WTC11 (cell line): ENCODE measurements at places on chromosomes 6 and 20. TPM values are rescaled to one million over a fixed set of nuclear protein-coding genes. Genes with fewer than 3 reads are reported as not detected.

DNA sequence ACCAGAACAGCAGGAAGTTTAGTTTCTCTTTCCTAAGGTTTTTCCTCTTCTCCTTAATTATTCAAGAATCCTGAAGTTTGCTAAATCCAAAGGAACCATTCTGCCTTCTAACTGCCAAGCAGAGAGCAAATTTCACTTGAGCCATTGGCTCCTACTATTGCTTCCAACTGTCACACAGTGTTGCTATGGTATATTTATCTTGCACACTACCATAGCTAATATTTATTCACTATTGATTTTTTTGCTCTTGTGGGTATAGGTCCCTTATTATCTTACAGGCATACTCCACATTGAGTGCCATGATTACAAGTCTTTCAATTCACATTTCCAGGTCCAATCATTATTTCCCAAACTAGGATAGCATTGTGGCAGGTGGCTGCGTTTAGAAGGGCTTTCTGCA lies 266.7 kb upstream of the FLRT3 start:
- H3K4me3 ChIP-seq, result no peak overlapping the region
- H3K27me3 ChIP-seq, result no peaks in the 10 kb centered on the region
- no peaks in the 10 kb centered on the region for H3K36me3 ChIP-seq
- H3K4me1 ChIP-seq, result 0 out of 2 replicates have a peak, but pooled peaks cover 2% of the 10 kb centered on the region

DNA sequence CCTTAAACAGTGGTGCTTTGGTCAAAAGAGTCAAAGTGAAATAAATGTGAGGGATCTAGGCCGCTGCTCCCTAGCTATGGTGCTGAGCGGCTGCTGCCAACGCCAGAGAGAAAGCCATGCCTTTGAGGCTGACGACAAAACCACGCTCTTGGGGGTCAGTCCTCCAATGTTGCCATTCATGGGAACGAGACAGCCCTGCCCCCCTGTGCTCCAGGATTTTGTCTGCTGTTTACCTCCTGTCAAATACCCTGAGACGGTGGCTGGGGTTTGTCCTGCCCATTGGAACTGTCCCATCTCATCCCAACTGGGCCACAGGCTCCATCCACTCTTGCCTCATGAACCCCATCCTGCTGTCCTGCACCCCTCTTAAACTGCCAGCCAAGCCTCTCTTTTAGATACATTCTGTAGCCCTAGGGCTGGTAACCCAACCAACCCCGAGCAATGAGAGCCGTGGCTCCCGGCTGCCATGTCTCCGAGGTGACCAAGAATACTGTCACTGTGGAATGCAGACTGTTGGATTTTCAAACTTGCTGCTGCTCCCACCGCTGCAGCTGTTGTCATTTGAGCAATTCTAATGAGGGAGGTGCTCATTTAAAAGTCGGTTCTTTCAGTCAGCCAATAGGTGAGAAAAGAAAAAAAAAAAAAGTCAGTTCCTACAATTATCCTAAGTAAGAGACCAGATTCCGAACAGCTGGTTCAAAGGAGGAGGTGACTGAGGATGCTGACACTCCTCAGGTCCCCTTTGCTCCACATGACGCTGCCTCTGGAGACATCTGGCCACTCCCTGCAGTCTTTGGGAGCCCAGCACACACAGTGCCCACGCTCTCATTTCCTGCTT lies 73.1 kb upstream of the QKI start:
- no peak for DNase-seq
- H3K27ac ChIP-seq, result no peak overlapping the region
- H3K36me3 ChIP-seq, result no peaks in the 10 kb centered on the region
- peaks cover 26% of the 10 kb centered on the region for H3K4me1 ChIP-seq
- H3K4me3 ChIP-seq, result no peak overlapping the region
- H3K27me3 ChIP-seq, result peaks cover 17% of the 10 kb centered on the region

GRCh38 chr20:57326667-57327455 lies 2.7 kb upstream of the SPO11 start:
- H3K4me1 ChIP-seq, result peaks cover 22% of the 10 kb centered on the region
- H3K36me3 ChIP-seq, result no peaks in the 10 kb centered on the region

DNA sequence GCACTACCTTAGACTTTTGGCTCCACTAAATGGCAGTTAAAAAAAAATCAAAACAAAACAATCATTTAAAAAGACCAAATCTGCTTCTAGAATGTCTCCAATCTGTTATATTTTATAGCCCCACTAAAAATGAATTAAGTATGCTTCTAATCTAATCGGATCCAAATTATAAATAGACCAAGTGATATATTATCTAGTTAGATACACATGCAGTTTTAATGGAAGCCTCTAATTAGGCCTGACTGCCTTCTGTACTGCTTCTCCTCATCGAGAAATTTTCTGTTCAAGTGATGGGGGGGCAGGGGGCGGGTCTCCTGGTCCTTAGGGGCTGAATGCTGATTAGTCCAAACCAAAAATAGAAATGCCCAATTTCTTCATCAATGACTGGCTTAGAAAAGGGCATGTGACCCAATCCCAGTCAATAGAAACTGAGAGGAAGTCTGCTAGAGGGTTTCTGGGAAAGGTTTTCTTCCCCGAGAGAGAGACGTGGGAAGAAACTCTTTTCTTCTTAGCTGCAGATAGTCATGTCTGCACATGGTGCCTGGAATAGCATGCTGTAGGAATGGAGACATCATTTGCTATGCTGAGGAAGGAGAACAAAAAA lies 6.9 kb downstream of the SESN1 start:
- H3K36me3 ChIP-seq, result no peaks in the 10 kb centered on the region
- no peaks in the 10 kb centered on the region for H3K27me3 ChIP-seq
- DNase-seq, result no peak
- H3K4me3 ChIP-seq, result no peak overlapping the region
- H3K27ac ChIP-seq, result no peak overlapping the region

DNA sequence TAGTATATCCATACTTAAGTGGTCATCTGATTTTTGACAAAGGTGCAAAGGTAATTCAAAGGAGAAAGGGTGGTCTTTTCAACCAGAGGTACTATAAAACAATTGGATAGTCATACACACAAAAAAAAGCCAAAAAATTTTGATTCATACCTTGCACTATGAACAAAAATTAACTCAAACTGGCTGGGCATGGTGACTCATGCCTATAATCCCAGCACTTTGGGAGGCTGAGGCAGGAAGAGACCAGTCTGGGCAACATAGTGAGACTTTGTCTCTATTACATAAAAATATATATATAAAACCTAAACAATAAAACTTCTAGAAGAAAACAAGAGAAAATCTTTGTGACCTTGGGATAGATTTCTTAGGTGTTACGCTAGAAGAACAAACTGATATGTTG lies 43.8 kb upstream of the ADIG start:
- no peaks in the 10 kb centered on the region for H3K4me1 ChIP-seq
- H3K4me3 ChIP-seq, result no peak overlapping the region
- no peaks in the 10 kb centered on the region for H3K27me3 ChIP-seq
- DNase-seq, result no peak
- no peak overlapping the region for H3K27ac ChIP-seq
- H3K36me3 ChIP-seq, result peaks cover 63% of the 10 kb centered on the region

Gene TMEM217
- total RNA-seq, result 0.55 to 0.99 TPM (median 0.61 TPM) in 3 replicates

Gene UBD
- 0.15 TPM in 1 of 3 replicates, not detected in the others for total RNA-seq
